ENCODE measurements at places on chromosomes 1 and 21.

DNA sequence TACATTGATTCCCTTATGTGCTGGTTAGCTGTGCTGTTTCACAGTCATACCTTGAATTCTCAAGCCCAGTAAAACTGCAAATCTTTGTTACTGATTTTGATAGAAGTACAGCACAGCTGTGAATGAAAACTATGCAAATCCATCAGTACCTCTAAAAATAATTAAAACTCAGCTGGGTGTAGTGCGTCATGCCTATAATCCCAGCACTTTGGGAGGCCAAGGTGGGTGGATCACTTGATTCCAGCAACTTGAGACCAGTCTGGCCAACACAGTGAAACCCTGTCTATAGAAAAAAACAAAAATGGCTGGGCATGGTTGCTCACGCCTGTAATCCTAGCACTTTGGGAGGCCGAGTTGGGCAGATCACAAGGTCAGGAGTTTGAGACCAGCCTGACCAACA, 61.2 kb downstream of the NUP210L start:
- DNase-seq = no peak

DNA sequence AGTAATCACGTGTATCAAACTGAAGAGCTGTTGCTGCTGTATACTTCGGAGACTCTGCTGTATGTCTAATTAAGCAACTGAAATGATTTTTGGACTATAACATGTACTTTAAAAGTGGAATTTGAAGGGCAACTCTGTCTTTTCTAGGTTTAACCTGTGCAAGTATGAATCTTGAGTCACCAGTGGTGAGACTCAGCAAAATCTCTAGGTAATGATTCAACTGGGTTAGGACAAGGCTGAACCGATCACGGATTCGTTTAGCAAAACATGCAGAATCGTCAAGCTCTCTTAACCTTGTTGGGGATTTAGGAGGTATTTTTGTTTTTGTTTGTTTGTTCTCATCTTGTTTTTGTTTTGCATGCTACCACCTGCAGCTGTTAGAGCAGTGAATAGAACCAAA, 149.6 kb downstream of the CYYR1 start:
- DNase-seq = no peak

GRCh38 chr1:201715351-201715750, 113.6 kb upstream of the IPO9 start:
- no peak for DNase-seq

DNA sequence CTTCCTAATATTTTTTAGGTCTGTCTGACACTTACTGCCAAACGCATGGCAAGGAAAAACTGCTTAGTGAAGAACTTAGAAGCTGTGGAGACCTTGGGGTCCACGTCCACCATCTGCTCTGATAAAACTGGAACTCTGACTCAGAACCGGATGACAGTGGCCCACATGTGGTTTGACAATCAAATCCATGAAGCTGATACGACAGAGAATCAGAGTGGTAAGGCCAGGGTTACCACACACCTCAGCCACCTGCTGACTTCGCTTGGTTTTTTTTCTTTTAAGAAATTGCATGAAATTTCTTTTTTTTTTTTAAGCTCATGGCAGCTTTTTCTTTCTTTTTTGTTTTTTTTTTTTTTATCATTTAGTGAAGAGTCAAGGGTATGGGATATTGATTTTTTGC, 17.2 kb downstream of the ATP1A1 start:
- no peak for DNase-seq

DNA sequence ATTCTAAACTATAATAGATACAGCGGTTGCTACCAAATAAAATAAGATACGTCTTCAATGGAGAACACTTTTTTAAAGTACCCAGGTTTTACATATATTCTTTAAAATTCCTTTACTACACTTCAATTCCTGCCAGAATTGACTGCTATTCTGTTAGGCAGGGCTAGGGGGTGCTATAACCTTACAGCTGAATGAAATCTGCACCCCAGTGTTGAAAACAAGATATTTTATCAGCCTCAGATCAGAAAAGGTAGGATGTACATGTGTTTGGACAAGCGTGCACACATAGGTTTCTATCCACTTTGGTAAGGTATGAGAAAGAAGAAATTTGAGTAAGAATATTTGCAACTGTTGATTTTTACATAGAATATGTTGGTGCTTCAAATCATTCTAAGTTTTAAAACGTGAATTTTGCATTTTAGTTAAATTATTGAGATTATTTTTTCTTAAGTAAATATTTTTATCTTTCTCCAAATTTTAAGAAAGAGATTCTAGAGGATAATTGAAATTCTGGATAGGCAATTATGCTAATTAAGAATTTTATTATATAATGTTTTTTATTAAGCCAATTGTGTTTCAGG, 490.8 kb upstream of the ADGRL4 start:
- DNase-seq = peak; percentile 28

GRCh38 chr21:28828981-28829380, 163.7 kb downstream of the LTN1 start:
- no peak for DNase-seq

DNA sequence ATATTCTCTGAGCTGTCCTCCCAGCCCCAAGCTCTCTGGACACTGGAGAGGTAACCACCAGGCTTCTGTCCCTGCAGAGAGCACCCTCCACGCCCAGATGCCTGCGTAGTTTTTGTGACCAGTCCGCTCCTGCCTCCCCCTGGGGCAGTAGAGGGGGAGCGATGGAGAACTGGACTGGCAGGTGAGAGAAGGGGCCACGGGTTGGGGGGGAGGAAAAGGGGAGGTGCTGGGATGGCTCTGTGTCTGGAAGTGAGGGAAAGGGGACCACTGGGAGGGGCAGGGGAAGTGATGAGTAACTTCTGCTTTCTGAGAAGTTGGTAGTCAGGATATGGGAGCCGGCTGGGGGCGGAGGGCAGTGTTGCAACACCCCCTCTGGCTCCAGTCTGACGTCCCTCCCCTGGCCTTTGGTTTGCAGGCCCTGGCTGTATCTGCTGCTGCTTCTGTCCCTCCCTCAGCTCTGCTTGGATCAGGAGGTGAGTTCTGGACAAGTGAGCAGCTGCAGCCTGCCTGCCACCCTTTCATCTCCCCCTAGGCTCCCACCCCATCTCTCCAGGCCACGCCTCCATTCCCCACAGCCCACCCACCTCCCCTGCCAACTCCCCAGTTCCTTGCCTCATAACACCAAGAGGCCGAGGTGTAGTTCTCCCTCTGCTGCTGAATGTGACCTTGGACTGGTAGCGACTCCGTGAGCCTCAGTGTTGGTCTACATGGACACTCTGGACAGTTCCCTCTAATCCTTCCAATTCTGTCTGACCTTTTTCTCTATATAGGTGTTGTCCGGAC, 3.1 kb downstream of the ADAMTSL4 start:
- DNase-seq = peak; percentile 76

- DNase-seq = peak; percentile 92
These were observed 19.0 kb upstream of the PIGV start for GRCh38 chr1:26768755-26769154.

GRCh38 chr1:184389446-184389845, 2.6 kb downstream of the C1orf21 start:
- DNase-seq = no peak

GRCh38 chr1:57550092-57550491, 126.2 kb upstream of the DAB1 start:
- DNase-seq = peak; percentile 2

All from fibroblast of skin of back (primary cell).